Stimulated activated CD4-positive, alpha-beta T cell treated with anti-CD3 and anti-CD28 coated beads, Interleukin-2, amount 100 ng/mL, for 4 hours (primary cell): ENCODE measurements at places on chromosomes 5 and 9.

DNA sequence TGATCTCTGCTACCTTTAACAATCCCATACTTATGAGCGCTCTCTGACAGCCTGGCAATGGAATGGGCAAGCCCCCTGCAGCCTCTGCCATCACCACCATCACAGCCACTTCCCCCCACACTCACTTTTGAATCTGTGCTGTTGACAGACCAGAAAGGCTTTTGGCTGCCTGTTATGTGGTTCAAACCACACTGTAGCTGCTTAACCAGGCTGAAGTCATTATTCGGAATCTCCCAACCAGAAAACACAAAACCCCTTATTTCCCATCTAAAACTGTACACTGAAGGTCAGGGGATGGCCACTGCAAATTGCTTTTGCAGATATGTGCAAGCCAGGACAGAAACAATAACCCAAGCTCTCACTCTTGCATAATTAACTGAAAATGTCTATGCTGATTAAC, 35.8 kb downstream of the PTCH1 start:
- no peak for DNase-seq

DNA sequence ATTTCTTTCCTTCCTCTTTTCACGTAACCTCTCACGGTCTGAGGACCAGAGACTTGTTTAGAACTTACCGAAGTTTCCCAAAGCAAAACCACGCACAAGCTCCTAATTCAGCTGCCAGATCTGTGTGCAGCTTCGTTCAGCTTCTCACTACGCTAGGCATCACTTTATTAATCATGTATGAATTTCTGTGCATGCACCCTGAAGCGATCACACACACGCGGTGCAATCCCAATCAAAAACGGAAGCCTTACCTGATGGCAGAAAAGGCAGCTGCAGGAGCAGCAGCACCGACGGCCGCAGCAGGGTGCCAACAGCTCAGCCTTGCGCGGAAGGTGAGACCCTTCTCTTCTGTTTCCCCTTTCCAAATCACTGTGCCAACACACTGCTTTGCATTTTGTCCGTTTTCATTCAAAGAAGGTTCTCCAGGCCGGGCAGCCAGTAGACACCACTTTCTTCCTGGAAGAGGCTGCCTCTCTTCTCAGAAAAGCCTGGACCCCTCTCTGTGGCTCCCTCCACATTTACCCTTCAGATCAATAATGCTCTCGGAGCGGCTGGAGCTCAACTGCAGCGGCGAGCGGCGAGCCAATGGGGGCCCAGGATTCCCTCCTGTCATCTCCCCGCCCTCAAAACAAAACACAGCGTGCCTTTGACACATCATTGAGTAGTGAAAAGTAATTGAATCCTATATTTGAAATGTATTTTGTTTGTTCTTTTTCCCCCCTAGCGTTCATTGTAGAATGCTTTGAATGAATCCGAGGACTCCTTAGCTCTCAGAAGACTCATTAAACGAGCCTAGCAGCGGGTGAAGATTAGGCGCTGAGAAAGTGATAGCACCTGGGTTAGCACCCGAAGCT, at the start of gene CDH12:
TSS of gene CDH12 (minus strand) at position 538 of the 854 bp plus-strand sequence.
- no peak for DNase-seq

- no peak for DNase-seq
Observed at GRCh38 chr9:76166526-76166925, 227.7 kb downstream of the RFK start.

DNA sequence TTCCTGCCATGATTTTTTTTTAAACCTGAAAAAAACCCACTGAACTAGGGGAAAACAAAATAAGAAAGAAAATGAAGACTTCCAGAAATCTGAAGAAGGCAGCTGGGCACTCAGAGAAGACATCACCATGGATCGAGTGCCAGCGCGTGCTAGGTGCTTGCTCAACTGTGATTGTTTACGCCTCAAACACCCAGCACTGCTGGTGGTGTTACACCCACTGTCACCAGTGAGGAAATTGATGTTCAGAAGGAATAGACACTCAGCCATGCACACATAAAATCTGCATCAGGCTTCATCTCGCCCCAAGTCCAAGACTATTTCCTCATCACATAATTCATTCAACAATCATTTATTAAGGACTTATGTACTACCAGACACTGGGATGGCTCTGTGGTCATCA, 82.1 kb downstream of the HRH2 start:
- DNase-seq = no peak

- no peak for DNase-seq
Observed at GRCh38 chr5:20114526-20114925, 126.5 kb upstream of the CDH18 start.

GRCh38 chr5:42641336-42642005, 115.1 kb upstream of the CCDC152 start:
- no peak for DNase-seq

DNA sequence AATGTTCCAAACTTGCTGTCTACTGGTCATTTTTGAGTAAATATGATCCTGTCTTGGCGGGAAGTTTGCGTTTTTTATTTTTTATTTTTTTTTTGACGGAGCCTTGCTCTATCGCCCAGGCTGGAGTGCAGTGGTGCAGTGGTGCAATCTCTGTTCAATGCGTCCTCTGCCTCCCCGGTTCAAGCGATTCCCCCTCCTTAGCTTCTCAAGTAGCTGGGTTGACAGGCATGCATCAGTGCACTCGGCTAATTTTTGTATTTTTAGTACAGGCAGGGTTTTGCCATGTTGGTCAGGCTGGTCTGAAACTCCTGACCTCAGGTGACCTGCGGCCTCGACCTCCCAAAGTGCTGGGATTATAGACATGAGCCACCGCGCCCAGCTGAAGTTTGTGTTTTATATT, 45.4 kb downstream of the FGF18 start:
- DNase-seq = no peak

GRCh38 chr5:132224716-132225115, 2.9 kb downstream of the P4HA2 start:
- DNase-seq = no peak

DNA sequence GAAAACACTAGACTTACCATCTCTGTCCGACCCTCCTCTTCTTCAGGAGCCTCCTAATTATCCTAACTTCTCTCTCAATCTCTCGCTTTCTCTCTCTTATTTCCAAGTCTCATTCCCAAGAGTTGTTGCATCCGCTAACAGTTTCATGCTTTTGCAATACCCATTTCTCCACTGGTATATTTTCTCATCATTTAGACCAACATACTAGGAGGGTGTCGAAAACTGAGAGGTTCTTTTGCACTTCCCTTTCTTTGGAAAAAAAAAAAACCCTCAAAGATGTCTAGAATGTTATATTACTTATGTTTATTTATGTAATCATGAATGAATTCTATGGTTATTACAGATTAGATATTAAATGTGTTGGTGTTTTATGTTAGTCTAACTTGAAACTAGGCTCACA, 35.9 kb downstream of the SPZ1 start:
- no peak for DNase-seq

DNA sequence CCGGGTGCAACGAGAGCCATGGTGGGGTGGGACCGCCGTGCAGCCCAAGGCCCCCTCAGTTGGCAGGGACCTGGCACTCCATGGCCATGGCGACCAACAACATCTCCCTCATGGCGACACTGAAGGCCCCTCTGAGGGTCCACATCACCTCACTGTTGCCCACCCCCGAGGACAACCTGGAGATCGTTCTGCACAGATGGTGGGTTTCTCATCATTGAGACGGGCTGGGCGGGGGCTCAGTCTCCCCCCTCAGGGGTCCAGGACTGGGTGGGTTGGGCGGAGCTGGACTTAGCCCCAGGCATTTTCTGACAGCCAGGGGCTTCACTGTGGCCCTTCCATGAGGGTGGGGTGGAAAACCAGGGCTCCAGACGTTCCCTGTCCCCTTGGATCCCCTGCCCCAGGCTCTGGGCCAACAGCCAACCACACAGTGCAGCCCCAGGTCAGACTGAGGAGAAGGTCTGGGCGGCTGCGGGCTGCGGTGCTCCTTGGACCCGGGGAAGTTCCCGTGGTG, 734 bp downstream of the PAEP start:
- no peak for DNase-seq

- DNase-seq = no peak
Observed at GRCh38 chr9:25964239-25964638, 286.0 kb upstream of the TUSC1 start.

DNA sequence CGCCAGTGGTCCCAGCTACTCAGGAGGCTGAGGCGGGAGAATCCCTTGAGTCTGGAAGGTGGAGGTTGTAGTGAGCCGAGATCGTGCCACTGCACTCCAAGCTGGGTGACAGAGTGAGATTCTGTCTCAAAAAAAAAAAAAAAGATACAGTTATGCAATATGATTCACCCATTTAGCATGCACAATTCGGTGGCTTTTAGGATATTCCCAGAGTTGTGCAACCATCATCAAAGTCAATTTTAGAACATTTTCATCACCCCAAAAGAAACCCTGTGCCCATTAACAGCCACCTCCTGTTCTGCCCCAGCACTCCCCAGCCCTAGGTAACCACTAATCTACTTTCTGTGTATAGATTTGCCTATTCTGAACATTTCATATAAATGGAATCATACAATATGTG, 4.3 kb upstream of the DHFR start:
- no peak for DNase-seq
